Mucosa of descending colon (tissue), 3 donors: ENCODE measurements at places on chromosomes 3 and 15. TPM values are rescaled to one million over a fixed set of nuclear protein-coding genes. Genes with fewer than 3 reads are reported as not detected.

DNA sequence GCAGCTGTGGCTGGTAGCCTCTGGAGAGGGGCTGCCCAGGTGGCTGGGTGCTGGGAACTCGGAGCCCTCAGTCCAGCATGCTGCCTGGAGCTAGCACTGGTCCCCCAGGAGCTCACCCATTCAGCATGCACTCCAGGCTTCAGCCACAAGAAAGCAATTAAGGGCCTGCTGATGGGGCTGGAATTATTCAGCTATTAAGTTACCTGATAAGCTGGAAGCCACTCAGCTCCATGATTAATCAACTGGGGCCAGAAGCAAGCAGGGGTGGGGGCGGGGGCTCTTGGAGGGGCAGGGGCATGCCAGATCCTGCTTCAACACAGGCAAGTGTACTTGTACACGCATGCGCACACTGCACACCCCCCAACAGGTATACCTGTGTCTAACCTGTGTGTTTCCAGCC lies 22.1 kb upstream of the TMEM115 start:
- no peak for DNase-seq

DNA sequence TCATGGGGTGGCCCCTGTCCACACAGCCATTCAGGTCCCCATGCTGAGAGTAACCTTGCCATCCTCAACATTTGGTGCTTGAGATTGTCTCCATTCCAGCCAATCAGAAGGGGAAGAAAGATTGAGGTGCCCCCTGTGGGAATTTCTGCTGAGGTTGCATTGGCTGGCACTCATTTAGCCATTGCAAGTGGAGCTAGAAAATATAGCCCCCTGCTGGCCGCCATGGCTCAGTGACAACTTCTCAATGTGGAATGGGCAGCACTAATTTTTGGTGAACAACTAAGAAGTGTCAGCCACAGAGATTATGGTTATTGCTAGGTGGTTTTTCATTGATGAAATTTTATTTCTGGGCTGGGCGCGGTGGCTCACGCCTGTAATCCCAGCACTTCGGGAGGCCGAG lies 22.0 kb downstream of the COL6A6 start:
- DNase-seq, result no peak

DNA sequence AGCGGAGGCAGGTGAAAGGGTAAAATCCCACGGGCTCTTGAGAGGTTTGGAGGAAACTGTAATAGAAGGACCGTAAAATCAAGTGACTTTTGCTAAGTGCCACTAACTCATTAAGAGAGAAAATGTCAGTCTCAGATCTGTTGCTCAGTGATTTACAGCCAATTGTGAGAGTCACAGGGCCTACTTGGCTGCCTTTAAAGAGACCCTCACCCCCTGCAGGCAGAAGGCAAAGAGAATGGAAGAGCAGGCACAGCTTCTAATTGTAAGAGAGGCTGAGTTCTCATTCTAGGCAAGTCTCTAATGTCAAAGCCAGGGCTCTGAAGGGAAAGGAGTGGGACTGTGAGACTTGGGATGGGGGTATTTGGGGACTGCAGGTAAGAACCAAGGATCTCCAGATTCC lies 9.3 kb upstream of the SYNM start:
- no peak for DNase-seq

- no peak for DNase-seq
These were observed 77.7 kb upstream of the ACAN start for GRCh38 chr15:88725305-88726210.

DNA sequence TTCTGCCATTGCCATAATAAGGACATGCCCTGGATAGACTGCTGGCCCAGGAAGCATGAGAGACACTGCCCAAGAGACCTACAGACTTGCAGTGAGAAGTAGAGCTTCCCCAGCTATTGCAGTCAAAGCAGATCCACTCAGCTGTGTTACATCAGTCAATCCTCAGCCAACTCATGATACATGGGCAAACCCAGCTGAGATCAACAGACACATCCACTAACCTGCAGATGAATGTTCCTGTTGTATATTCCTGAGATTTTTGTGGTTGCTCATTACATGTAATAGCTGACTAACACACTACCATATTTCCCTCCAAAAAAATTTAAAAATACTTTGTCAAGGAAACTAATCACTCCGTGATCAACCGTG lies 68.6 kb downstream of the DCLK3 start:
- DNase-seq, result no peak

DNA sequence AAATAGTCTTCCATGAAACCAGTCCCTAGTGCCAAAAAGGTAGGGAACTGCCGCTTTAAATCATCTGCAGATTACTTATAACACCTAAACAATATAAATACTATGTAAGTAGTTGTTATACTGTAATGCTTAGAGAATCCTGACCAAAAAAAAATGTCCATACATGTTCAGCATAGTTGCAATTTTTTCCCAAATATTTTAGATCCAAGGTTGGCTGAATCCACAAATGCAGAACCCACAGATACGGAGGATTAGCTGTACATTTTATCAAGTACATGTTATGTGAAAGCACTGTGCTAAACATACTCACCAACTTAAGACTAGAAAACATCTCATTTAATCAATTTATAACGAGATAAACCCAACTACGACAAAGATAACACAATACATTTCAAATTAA lies 9.3 kb downstream of the MSL2 start:
- DNase-seq, result no peak

DNA sequence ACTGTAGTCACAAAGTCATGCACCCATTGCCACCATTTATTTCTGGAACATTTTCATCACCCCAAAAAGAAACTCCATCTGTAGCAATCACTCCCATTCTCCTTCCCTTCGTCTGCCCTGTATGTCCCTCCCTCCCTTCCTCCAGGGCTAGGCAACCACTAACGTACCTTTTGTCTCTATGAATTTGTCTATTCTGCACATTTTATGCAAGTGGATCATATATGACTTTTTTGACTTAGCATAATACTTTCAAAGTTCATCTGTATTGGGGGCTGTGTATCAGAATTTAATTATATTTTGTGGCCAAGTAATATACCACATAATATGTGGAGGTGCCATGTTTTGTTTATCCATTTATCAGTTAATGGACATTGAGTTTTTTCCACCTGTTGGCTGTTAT lies 201.6 kb downstream of the FEZF2 start:
- DNase-seq, result no peak

- no peak for DNase-seq
These were observed 12.1 kb upstream of the OXSR1 start for GRCh38 chr3:38153221-38153620.

DNA sequence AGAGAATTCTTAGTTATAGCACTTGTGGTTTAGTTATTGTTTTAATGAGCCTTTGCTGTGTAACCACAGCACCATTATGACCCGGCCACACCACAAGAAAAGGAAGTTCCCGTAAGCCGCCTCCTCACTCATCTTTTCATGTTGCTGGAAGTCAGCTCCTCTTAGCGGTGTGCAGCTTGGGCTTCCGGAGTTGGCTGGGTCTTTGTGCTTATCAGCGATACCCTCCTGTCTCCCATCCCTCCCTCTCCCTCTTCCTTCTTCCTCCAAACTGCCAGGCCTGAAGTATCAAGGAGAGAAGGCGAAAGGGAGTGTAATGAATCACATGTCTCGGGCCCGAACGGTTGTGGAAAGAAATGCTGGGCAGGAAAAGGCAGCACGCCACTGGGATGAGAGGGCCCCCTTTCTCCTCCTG lies 353.5 kb downstream of the MCTP2 start:
- DNase-seq, result peak; percentile 12

DNA sequence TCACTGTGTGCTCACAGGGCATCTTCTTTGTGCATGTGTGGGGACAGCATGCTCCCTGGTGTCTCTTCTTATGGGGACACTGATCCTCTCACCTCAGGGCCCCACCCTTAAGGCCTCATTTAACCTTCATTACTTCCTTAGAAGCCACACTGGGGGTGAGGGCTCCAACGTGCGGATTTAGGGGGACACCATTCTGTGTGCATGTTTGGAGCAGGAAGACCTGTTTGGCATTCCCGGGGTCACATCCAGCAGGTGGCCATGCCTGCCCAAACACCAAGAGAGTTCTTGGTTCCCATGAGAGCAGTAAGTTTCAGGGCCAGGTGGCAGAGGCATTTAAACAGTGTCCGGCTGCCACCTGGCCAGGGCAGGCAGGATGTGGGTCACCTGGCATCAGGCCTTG lies 24.8 kb downstream of the PRR20G start:
- no peak for DNase-seq

DNA sequence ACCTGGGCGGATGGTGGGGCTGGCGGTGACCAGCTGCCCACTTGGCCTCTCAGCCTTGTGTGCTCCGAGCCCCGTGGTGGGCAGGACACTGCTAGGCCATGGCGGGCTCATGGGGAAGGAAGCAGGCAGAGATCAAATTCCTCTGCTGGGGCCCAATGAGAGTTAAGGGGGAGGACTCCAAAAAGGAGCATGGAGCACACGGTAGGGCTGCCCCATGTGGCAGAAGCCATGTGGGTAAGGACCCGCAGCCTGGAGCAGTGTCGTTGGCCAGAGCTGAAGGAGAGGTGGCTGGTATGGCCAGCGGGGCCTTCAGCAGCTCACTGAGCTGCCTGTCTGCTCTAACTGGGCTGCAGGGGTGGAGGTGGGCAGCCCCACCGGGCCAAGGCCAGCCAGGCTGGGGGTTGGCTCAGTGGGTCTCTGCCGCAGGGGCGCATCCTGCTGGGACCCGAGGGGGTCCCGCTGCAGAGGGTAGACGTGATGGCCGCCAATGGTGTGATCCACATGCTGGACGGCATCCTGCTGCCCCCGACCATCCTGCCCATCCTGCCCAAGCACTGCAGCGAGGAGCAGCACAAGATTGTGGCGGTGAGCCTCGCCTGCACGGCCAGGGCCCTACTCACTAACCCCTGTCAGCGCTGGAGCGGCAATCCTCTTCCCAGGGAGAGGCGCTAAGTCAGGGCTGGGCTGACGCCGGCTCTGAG lies 11.3 kb downstream of the STAB1 start:
- DNase-seq, result no peak

GRCh38 chr3:130969621-130970020 lies 57.0 kb downstream of the ASTE1 start:
- DNase-seq, result no peak

GRCh38 chr3:112848196-112848595 lies 1.5 kb upstream of the CD200R1L start:
- DNase-seq, result no peak

- DNase-seq, result no peak
These were observed 11.3 kb downstream of the CISH start for GRCh38 chr3:50600141-50600753.

- DNase-seq, result no peak
These were observed 49.6 kb downstream of the NPTN start for GRCh38 chr15:73583544-73583943.

- DNase-seq, result no peak
These were observed 6.1 kb downstream of the MOBP start for GRCh38 chr3:39473452-39474125.

DNA sequence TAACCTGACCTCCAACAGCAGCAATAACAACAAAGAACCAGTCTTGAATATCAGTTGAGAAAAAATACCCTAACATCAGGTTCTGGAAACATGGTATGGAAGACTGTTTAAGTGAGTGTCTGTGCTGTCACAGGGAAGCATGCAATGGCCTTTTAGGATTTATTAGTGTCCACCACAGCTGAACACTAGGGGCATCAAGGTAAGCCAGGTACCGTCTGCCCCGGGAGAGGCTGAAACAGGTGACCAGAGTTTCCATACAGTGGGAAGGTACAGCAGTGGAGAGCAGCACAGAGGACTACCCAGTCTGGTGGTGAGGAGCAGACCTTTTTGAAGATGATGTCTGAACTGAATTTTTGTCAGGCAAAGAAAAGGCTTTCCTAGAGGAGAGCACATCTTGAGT lies 18.4 kb downstream of the ZDHHC23 start:
- DNase-seq, result no peak

DNA sequence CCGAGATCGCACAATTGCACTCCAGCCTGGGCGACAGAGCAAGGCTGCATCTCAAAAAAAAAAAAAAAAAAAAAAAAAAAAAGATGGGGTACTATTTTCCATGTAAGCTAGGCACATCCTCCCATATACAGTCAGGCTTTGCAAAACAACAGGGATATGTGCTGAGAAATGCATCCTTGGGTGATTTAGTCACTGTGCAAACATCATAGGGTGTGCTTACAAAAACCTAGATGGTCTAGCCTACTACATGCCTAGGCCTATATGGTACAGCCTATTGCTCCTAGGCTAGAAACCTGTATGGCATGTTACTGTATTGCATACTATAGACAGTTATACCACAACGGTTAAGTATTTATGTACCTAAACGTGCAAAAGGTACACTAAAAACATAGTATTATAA lies 75.0 kb downstream of the TTBK2 start:
- DNase-seq, result no peak

DNA sequence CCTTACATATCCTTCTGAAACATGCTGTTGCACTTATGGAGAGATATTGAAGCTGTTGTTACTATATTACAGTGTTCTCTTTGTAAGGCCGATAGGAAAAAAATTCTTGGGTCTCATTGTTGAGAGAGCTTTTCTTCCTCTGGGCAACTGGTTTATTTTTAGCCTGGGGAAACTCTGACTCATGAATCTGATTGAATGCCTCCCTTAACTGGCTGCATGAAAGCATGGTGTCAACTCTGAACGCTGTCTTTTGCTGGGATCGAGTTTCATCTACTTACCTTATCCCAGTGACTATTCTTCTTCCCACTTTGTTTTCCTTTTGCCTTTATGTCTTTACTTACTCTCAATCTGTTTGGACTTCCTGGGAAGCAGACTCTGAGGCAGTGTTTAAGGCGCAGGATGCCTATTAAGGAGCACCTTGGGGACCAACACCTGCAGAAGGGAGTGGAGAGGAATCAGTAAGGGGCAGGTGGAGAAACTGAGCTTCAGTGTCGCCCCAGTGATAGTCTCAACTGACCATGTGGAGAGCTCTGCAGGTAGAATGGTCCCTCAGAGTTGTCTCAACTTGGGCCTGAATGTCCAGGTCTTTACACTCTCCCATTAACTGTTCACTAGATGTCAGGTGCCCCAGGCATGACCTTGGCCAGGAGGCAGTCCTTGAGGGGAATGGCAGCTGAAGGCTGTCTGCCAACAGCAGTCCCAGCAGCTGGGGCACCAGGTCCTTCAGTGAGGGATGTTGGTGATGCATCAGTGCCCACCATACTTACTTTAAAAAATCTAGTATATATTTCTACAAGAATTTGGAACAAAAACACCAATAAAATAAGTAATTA lies 88.9 kb upstream of the CCNL1 start:
- no peak for DNase-seq

- DNase-seq, result peak; percentile 71
These were observed 1.8 kb downstream of the BCL6 start for GRCh38 chr3:187743195-187744141.

- no peak for DNase-seq
These were observed 13.2 kb upstream of the SLC6A6 start for GRCh38 chr3:14389166-14389606.

- DNase-seq, result no peak
These were observed 49.7 kb downstream of the CGGBP1 start for GRCh38 chr3:88009066-88009465.

GRCh38 chr15:93024716-93025624 lies 64.0 kb downstream of the RGMA start:
- no peak for DNase-seq

Gene INSYN1
- total RNA-seq, result 0.98 TPM

Gene PLIN1
- total RNA-seq, result 0.77 TPM

Gene PAK6
- total RNA-seq, result 2.7 TPM

Gene ACKR4
- total RNA-seq, result 3.3 TPM

Gene NDUFB4
- total RNA-seq, result 182 TPM

Gene DLL4
- 9.4 TPM for total RNA-seq

Gene TP63
- not detected for total RNA-seq

Gene TMEM212
- not detected for total RNA-seq

Gene DENND4A
- 20.3 TPM for total RNA-seq

Gene ASB14
- total RNA-seq, result not detected

Gene PP2D1
- total RNA-seq, result not detected

Gene TUSC7
- total RNA-seq, result not detected

Gene MESP2
- total RNA-seq, result 1.2 TPM

Gene ZMYND10
- 0.20 TPM for total RNA-seq

Gene SMCO1
- not detected for total RNA-seq
